Fibroblast of skin of right biceps (primary cell): ENCODE measurements at places on chromosomes 5 and 9.

GRCh38 chr5:147674411-147674810, 108.1 kb downstream of the JAKMIP2 start:
- DNase-seq = no peak

DNA sequence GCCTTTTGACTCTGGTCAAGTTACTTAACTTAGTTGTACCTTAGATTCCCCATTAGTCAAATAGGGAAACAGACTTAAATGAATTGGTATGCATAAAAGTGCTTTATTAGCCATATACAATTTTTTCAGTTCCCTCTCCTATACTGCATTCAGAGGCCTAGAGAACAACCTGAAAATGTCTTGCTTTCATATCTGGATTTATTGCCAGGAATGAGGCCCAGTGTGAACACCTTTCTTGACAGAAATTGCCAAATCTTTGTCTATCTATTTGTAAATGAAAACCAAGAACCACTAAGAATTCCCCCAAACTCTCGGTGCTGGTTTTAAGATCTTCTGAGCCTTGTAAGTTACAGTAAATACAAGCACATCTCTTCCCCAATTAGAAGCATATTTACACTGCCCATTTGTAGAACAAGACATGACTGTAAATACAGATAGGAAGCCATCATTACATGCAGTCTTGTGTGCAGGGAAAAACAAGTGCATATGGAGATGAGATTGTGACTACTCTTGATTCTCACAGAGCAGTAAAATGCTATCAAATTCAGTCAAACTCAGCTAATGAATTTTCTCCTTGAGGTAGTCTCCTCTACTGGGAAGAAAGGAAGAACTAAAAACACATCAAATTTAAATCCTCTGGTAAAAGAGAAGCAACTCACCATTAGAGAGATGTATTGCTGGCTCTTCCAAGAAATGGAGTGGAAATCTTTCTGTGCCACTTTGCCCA, 5.2 kb upstream of the FAM13B start:
- no peak for DNase-seq

DNA sequence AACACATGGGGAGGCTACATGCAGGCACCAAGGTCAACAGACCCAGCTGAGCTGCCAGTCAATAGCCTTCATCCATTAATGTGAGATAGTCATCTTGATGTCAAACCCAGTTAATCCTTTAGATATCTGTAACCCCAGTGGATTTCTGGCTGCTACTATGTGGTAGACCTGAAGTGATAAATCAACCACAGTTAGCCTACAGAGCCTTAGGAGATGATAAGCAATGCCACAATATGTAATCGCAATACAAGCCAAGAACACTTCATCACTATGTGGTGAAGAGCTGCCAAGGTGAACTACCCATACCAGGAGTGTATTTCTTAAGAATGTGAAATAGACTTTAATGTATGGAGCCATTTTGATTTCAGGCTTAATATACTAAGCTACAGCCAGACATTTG, 1175.5 kb downstream of the DTWD2 start:
- peak; percentile 18 for DNase-seq

GRCh38 chr5:9765419-9766140, 135.4 kb upstream of the TAS2R1 start:
- peak; percentile 59 for DNase-seq

GRCh38 chr9:136004219-136004618, 43.0 kb upstream of the UBAC1 start:
- DNase-seq = no peak

DNA sequence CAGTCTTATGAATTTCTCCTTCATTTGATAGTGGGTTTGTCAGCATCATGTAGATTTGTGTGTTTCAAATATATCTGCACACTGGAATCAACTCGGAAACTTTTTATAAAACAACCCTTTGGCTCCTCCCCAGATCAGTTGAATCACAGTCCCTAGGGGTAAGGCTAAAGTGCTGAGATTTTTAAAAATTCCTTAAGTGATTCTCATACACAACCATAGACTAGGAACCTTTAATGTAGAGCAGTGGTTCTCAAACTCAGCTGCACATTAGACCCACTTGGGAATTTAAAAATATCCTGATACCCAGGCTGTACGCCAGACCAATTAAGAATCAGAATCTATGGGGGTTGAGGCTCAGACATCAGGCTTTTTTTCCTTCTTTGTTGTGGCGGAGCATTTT, 17.5 kb upstream of the JAK2 start:
- peak; percentile 83 for DNase-seq

DNA sequence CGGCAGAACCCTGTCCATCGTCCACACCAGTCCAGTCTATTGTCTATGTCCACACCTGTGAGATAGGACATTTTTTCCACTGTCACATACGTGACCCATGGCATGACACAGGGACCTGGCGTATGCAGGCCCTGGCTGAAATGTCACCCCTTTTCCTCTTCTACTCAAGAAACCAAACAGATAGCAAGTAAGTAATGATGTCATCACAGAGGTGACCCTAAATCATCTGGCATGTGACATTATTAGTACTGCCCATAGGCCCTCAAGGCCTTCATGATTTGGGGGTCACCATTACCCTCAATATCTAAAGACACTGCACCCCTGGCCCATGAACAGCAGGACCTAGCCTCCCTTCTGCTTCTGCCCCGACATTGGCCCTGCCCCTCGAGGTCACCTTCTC, 88.3 kb downstream of the LHX2 start:
- DNase-seq = no peak

DNA sequence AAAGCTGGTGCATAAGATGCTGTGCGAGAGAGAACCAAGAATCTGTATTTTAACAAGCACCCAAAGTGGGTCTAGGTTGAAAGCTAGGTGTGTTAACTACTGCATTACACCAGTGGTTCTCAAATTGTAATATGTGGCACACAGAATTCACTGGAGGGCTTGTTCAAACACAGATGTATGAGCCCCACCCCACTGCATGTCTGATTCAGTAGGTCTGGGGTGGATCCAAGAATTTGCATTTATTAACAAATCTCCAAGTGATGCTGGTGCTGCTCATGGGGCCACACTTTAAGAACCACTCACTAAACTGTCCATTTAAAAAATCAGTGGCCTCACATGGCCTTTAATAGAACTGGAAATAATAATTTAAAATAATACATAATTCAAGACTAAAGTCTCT, 40.4 kb downstream of the LPAR1 start:
- DNase-seq = peak; percentile 28

DNA sequence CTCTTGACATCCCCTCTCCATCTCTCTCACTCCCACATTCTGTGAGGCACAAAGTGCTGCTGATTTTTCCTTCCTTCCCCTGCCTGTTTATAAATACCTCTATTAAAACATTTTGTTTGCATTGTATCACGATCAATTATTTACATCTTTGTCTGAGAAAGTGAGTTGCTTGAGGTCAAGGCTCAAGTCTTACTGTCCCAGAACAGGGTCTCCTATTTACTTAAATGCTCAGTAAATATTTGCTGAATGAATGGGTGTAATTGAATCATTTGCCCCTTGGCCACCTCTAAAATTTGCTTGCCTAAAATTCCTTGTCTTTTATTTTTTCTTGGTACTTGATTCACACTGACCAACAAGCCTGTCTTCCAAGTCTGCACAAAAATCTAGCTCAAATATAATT, 103.5 kb downstream of the ZNF462 start:
- no peak for DNase-seq

DNA sequence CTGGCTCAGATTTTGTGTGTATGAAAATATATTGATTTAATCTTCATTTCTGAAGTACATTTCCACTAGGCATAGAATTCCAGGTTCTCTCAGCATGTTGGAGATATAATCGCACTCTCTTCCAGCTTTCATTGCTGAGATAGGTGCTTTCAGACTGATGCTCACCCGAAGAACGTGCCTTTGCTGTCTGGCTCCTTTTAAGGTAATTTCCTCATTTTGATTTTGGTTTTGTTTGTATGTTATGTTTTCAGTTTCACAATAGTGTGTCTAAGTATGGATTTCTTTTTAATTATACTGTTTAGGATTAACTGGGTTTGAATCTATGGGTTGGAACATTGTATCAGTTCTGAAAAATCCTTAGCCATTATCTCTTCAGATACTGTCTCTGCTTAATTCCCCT, 132.0 kb upstream of the NFIB start:
- DNase-seq = no peak
